ENCODE measurements at places on chromosomes 13 and 19. TPM values are rescaled to one million over a fixed set of nuclear protein-coding genes. Genes with fewer than 3 reads are reported as not detected.

GRCh38 chr13:23921451-23921888, 24.2 kb upstream of the C1QTNF9B start:
- H3K4me1 ChIP-seq, result peaks cover 12% of the 10 kb centered on the region
- H3K4me3 ChIP-seq, result no peak overlapping the region
- H3K27ac ChIP-seq, result peak overlapping the region; percentile 70

DNA sequence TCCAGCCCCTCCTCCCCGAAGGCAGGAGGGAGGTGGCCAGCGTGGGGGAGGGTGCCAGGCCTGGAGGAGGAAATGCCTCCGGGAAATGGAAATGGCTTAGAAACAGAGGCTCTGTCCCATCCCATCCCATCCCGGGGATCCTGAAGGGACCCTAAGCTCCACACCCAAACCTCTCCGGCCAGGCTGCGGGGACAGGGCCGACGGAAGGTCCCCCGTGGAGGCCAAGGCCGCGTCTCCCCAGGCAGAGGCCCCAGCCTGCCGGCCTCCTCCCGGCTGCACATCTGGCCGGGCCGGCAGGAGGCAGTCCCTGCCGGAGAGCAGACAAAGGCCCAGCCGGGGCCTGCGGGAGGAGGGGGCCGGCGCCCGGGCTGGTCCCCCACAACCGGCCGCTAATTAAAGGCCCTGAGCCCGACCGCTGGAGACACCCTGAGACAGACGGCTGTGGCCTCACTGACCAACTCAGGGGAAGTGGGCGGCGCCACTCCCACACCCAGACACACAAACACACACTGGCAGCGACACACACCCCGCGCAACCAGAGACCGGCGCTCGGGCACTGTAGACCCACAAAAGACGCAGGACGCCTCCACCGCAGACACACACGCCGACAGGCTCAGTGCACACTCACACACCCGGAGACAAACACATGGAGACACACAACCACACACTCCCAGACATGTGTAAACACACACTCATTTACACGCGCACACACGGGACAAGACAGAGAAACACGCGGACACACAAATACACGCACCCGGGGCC, 1.1 kb downstream of the ADAMTS10 start:
- DNase-seq, result peak; percentile 87
- H3K4me3 ChIP-seq, result peak overlapping the region; percentile 87
- peaks cover 22% of the 10 kb centered on the region for H3K4me1 ChIP-seq
- peaks cover 9% of the 10 kb centered on the region for H3K36me3 ChIP-seq
- peak overlapping the region; percentile 94 for H3K27ac ChIP-seq

- DNase-seq, result no peak
- no peaks in the 10 kb centered on the region for H3K36me3 ChIP-seq
- no peaks in the 10 kb centered on the region for H3K4me1 ChIP-seq
- H3K27me3 ChIP-seq, result no peaks in the 10 kb centered on the region
- H3K4me3 ChIP-seq, result no peak overlapping the region
These were observed 556.8 kb upstream of the ARGLU1 start for GRCh38 chr13:107124730-107125129.

GRCh38 chr13:105598529-105598928, 936.9 kb downstream of the EFNB2 start:
- no peak for DNase-seq
- no peak overlapping the region for H3K4me3 ChIP-seq
- H3K27ac ChIP-seq, result no peak overlapping the region
- H3K4me1 ChIP-seq, result no peaks in the 10 kb centered on the region

- no peak for DNase-seq
- no peaks in the 10 kb centered on the region for H3K36me3 ChIP-seq
- no peak overlapping the region for H3K27ac ChIP-seq
- no peak overlapping the region for H3K4me3 ChIP-seq
- H3K4me1 ChIP-seq, result peaks cover 7% of the 10 kb centered on the region
These were observed 44.3 kb downstream of the SHISA2 start for GRCh38 chr13:26007261-26008125.

GRCh38 chr13:83867708-83868107, 14.6 kb downstream of the SLITRK1 start:
- no peaks in the 10 kb centered on the region for H3K27me3 ChIP-seq
- H3K4me1 ChIP-seq, result peaks cover 10% of the 10 kb centered on the region
- no peak overlapping the region for H3K4me3 ChIP-seq
- peak; percentile 11 for DNase-seq
- no peak overlapping the region for H3K27ac ChIP-seq
- H3K36me3 ChIP-seq, result no peaks in the 10 kb centered on the region

- H3K4me1 ChIP-seq, result peaks cover 18% of the 10 kb centered on the region
- DNase-seq, result no peak
These were observed 360.6 kb upstream of the TMTC4 start for GRCh38 chr13:101035119-101035620.

DNA sequence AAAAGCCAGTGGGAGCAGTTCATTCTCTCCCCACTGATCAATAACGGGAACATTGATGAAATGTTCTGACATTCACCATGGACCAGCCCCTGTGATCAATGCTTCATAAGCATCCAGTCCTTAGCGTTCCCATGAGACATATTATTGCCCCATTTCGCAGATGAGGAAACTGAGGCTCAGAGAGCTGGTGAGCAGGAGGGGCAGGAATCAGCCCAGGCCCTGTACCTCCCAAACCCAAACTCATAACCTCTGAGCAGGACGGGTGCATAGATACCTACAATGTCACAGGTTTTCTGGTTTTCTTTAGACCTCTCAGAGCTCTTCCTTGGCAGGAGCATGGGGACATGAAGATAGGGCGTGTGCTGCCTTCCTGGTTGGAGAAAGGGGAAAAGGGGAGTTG, 2.1 kb downstream of the MCOLN1 start:
- no peak for DNase-seq
- no peak overlapping the region for H3K27ac ChIP-seq
- no peaks in the 10 kb centered on the region for H3K27me3 ChIP-seq
- H3K36me3 ChIP-seq, result no peaks in the 10 kb centered on the region
- H3K4me3 ChIP-seq, result no peak overlapping the region

DNA sequence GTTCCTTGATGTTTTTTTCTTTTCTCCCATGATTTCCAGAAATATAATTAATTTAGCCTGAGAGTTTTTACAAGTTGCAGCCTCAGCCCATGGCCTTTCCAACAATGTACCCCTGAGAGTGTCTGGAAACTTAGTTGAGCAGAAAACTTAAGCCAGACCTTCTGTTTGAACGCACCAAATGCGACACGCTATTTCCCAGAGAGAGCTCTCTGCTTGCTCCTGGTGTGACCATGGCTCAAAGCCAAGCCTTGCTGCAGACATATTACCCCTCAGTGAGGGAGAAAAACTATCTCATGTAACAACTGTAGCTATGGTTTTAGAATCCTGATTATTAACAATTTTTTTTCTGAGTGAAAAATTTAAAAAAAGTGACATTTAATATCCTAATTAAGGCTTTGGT, 1204.5 kb upstream of the SLC10A2 start:
- H3K27me3 ChIP-seq, result no peaks in the 10 kb centered on the region
- no peaks in the 10 kb centered on the region for H3K4me1 ChIP-seq
- DNase-seq, result no peak
- H3K4me3 ChIP-seq, result no peak overlapping the region
- no peak overlapping the region for H3K27ac ChIP-seq

GRCh38 chr13:42398533-42398932, 126.6 kb downstream of the AKAP11 start:
- no peak for DNase-seq
- no peak overlapping the region for H3K4me3 ChIP-seq
- H3K36me3 ChIP-seq, result no peaks in the 10 kb centered on the region
- H3K27me3 ChIP-seq, result no peaks in the 10 kb centered on the region

DNA sequence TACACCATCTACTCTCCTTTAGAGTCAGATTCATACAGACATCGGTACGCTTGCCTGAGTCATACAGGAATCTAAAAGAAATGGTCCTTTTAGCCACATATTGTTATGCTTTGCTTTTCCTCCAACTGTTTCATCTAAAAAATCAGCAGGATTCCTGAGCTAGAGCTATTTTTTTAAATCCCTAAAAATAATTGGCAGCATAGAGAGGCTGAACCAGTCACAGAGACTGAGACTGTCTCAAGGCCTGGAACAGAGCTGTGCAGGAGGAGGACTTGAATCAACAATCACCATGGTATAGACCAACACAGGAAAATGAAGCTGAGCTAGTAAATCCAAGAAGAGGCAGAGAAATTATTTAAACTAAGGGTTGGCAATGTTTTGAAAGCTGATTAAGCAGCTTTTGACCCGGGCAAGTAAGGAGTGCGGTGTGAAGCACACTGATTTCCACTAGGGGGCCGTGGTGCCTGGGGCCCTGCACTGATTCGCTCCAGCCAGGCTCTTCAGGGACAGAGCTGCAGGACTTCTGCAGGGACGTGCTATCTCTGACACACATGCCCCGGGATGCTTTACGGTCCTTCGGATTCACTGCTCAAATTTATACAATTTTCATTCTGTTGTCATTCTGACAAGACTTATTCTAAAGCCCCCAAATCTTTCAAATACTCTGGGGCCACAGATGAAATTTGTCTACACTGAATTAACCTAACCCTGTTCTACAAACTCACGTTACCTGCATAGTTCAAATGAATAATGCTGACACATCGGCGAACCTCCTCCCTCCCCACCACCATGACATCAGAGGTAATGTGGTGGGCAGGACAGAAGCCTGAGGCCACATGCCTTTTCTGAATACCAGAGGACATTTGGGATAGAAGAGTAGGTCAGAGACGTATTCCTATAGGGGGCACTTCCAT, 87.6 kb upstream of the SLC15A1 start:
- H3K4me1 ChIP-seq, result peaks cover 4% of the 10 kb centered on the region
- peak; percentile 90 for DNase-seq
- H3K27ac ChIP-seq, result no peak overlapping the region
- H3K27me3 ChIP-seq, result no peaks in the 10 kb centered on the region

- peaks cover 3% of the 10 kb centered on the region for H3K36me3 ChIP-seq
- no peak overlapping the region for H3K27ac ChIP-seq
- no peak for DNase-seq
- peaks cover 9% of the 10 kb centered on the region for H3K4me1 ChIP-seq
- no peaks in the 10 kb centered on the region for H3K27me3 ChIP-seq
- H3K4me3 ChIP-seq, result no peak overlapping the region
These were observed 2.5 kb downstream of the LIG4 start for GRCh38 chr13:108212886-108213285.

DNA sequence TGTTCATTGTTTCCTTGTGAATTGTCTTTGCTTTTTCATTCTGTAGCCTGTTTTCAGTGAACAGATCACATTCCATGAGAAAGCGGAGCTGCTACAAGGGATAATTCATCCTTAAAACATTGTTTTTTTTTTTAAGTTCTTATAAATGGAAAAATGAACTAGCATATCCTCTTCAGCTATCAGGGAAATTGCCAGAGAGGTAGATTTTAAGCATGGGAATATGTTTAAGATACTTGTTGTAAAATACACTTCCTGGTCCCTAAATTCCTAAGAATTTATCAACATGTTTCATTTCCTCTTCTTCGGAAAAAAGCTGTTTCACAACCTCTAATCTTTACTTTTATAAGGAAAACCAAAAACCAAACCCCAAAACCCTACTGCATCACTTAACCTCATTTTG, 238.0 kb downstream of the POSTN start:
- no peak overlapping the region for H3K4me3 ChIP-seq
- H3K27ac ChIP-seq, result no peak overlapping the region
- H3K36me3 ChIP-seq, result no peaks in the 10 kb centered on the region

DNA sequence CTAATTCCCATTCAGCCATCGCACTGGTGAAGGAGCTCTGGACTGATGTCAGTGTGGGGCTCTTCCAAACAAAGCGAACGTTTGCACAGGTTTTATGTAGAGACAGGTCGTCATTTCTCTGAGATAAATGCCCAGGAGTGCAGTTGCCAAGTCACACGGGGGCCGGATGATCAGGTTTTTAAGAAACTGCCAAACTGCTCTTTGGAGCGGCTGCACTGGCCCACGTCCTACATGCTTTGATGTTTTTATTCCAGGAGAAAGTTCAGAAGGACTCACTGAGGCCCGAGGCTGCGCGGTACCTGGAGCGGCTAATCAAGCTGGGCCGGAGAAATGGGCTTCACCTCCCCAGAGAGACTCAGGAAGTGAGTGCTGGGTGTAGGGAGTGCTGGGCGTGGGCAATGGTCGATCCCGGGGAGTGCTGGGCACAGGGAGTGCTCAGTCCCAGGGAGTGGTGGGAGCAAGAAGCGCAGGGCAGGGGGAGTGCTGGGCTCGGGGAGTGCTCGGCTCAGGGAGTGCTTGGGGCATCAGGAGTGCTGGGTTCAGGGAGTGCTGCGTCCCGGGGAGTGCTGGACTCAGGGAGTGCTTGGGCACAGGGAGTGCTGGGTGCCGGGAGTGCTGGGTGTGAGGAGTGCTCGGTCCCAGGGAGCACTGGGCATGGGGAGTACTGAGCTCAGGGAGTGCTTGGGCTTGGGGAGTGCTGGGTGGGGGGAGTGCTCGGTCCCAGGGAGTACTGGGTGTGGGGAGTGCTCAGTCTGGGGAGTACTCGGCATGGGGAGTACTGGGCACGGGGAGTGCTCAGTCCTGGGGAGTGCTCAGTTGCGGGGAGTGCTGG, 10.7 kb downstream of the THOP1 start:
- H3K36me3 ChIP-seq, result peaks cover 11% of the 10 kb centered on the region
- no peak overlapping the region for H3K4me3 ChIP-seq
- no peaks in the 10 kb centered on the region for H3K27me3 ChIP-seq

IER2 gene
- 191 TPM for polyA plus RNA-seq

CYP4F8 gene
- polyA plus RNA-seq, result not detected

ERICH4 gene
- polyA plus RNA-seq, result not detected

LRRC63 gene
- not detected for polyA plus RNA-seq

ZNF101 gene
- 52.9 TPM for polyA plus RNA-seq

CCL25 gene
- polyA plus RNA-seq, result 0.73 TPM

All from GM23338 (cell line).